PC-9 (cell line): ENCODE measurements at places on chromosomes 1 and 21.

- no peak for DNase-seq
These were observed 90.8 kb upstream of the CCDC190 start for GRCh38 chr1:162951553-162952315.

DNA sequence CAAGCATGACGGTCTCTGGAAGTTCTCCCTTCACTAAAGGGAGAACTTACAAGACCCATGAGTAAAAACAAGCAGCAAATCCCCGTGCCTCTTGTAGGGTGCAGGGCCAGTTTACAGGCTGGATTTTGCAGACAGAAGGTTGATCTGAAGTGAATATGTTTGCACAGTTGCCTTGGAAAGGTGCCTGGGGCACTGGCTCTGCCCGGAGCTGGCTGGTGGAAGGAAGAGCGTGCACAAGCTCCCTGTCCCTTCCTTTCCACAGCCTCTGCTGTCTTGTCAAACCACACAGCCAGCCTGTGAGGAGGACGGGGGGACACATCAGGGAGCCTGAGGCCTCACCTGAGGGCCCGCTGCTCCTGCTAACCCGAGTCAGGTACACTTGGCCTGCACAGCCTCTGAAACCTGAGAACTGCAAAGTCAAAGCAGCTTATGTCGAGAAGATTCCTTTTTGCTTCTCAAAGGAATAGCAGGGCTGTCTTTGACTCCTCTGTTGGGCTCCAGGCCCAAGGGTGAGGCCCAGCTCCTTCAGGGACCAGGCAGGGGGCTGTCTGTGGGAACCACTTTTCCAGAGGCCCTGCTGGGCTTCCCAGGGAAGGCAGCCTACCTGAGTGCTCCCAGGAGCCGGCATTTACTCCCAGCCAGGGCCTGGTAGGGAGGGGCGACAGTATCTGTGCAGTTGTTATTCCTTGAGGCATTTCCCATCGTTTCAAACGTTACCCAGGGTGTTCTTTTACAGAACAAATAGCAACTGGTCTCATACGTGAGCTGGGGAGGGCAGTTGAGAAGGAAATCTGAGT, 251.5 kb downstream of the SIPA1L2 start:
- no peak for DNase-seq

DNA sequence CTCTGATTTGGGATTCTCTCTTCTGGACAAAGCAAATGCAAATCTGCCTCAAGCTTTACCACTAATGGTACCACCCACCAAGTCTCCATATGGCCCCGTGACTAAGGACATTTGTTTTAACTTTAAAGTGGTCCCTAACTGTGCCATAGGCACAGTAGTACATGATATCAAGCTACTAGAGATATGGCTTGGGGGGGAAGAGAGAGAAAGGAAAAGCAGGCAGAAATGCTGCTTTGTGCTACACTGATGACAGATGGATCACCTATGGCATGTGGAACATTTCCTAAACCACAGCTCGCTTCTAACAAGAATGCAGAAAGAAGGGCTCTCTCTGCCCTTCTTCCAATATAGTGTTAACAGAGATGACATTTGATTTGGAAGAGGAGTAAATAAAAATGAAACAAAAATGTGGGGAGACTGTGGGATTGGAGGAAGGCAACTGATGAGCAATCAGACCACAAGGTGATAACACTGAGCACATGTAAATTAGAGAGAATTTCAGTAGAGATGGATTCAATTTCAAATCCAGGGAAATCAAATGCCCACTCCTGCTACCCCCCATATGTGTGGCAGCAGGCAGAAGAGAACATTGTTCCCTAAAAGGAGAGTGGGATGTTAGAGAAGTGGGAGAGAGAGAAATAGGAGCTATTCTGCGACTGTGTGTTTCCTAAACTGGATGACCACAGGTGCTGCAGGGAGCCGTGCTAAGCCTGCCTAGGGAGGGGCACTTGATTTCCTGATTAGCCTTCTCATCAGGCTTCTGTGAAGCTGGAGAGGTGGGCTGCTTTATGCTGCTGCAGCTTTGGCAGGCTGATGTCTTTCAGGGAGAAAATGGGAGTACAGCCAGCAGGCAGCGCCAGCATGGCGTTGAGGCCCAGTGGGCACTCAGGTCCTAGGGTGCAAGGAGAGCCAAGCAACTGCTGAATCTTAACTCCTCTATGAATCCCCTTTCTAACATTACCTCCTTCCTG, 75.3 kb downstream of the ZNF648 start:
- DNase-seq: no peak

DNA sequence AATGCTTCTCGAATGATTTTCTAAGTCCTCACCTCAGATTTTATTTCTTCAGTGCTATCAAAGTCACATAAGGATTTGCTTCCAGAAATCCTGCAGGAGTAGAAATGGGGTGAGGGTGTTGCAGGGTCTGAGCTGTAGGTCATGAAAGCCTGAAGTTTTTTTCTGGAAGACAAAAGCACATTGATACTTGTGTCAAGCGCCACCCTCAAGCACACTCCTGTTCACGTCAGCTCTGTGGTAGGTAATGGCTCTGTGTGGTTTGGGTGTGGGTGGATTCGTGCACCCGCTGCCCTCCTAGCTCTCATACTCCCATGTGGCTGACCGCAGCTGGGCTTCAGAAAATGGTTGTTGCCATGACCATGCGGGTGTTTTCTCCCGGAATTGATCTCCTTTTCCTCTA, 39.9 kb downstream of the AKNAD1 start:
- peak; percentile 19 for DNase-seq

DNA sequence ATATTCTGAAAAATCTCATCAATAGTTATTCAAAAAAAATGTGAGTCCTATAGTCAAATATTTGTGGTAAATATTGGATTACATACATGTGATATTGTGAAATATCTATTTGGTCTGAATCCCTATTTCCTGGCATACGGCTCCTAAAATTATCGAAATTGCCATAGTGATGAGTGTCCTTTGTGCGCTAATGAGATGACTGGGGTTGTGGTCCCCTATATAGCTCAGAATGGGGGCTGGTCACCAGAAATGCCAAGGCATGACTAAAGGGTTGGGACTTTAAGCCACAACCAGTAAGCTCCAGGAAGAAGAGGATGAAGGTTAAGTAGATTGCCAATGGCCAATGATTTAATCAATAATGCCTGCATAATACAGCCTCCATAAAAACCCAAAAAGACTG, 610.2 kb upstream of the CHRM3 start:
- DNase-seq: no peak

- no peak for DNase-seq
These were observed 137.5 kb upstream of the JUN start for GRCh38 chr1:58921342-58921741.

DNA sequence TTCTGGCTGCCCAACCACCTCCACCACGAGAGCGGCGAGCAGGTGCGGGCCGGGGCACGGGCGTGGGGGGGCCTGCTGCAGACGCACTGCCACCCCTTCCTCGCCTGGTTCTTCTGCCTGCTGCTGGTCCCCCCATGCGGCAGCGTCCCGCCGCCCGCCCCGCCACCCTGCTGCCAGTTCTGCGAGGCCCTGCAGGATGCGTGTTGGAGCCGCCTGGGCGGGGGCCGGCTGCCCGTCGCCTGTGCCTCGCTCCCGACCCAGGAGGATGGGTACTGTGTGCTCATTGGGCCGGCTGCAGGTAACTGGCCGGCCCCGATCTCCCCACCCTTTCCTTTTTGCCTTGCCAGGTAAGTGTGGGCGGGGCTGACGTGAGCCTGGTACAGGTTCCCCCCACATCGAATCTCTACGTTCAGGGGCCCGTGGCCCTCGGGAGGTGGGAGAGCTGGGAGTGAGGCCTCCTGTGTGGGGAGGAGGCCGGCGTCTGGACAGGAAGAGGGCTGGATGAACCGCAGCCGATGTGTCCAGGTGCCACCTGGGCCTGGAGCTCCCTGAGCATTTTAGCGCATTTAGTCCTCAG, 51.7 kb downstream of the COL18A1 start:
- DNase-seq: no peak

DNA sequence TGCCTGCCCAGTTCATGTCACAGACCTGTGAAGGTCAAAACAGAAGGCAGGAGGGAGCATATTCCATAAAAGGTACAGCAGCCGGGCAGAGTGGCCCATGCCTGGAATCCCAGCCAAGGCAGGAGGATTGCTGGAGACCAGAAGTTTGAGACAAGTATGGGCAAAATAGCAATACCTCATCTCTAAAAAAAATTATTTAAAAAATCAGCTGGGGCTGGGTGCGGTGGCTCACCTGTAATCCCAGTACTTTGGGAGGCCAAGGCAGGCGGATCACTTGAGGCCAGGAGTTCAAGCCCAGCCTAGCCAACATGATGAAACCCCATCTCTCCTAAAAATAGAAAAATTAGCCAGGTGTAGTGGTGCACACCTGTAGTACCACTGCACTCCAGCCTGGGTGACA, 64.5 kb downstream of the RUNX3 start:
- no peak for DNase-seq

- no peak for DNase-seq
These were observed 105.7 kb upstream of the PLPPR5 start for GRCh38 chr1:99110140-99111041.

- no peak for DNase-seq
These were observed 342.9 kb upstream of the PLXNA2 start for GRCh38 chr1:208587110-208587509.

GRCh38 chr1:218312509-218312908, 27.4 kb downstream of the RRP15 start:
- DNase-seq: no peak

DNA sequence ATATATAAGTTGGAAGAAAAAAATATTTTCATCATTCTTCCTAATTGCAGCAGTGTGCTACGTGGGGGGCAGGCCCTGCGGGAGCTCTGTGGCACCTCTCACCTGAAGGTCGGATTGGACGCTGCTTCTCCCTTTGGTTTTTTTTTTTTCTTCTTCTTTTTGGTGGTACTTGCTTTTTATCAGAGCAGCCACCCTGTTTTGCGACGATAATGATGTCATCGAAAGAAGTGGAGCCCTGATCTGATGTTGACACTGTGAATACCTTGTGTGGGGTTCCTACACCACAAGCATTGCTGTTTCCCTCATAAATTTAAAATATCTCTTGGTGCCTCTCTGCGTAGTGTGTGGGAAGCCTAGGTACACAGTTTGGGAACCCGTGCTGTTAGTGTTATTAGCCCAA, 5.5 kb downstream of the TRAPPC10 start:
- DNase-seq: no peak

- DNase-seq: no peak
These were observed 34.2 kb downstream of the JUN start for GRCh38 chr1:58749646-58750045.

DNA sequence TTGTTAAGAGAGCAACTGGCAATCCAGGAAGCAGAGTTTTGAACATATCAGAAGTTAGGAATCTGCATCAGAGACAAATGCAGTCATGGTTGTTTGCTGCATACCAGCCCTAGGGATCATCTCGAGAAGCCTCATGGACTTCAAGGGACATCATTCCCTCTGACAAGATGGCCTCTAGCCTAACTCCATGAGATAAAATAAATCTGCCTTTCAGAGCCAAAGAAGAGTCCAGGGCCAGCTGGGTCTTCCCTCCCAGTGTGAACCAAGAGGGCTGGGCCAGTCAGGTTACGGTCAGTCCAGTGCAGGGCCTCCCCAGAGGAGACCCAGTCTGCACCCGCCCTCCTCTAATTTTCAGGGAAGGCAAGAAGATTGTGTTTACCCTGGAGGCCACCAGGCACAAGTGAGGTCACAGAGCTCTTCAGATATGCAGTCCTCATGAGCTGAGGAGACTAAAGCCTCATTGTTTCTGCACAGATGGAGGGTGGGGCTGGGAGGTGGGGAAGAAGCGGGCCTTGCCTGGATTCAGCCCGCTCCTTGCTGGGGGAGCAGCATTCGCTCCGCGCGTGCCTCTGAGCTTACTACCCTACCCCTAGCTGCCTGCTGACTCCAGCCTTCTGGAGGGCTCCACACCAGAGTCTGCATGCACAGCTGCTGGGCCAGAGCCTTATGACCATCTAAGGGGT, 52.8 kb downstream of the CAPN2 start:
- no peak for DNase-seq

GRCh38 chr1:34865981-34866761, 6.6 kb upstream of the SMIM12 start:
- no peak for DNase-seq

DNA sequence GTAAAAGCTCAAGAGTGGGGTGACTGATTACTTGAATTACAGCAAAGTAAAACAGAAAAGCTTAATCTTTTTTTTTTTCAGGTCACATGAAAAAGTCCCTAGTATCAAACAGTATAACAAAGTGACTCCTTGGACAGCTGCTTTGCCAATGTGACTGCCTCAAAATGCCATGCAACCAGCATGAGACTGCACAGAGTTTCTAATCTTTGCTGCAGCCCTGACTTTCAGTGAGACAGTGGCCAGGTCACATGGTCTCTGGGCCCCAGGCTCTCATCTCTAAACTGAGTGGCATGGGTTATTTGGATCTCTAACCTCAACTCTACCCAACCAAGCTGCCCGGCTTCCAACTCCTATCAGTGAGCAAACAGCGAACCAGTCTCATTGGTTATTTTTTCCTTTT, 169.0 kb downstream of the VAV3 start:
- peak; percentile 17 for DNase-seq

DNA sequence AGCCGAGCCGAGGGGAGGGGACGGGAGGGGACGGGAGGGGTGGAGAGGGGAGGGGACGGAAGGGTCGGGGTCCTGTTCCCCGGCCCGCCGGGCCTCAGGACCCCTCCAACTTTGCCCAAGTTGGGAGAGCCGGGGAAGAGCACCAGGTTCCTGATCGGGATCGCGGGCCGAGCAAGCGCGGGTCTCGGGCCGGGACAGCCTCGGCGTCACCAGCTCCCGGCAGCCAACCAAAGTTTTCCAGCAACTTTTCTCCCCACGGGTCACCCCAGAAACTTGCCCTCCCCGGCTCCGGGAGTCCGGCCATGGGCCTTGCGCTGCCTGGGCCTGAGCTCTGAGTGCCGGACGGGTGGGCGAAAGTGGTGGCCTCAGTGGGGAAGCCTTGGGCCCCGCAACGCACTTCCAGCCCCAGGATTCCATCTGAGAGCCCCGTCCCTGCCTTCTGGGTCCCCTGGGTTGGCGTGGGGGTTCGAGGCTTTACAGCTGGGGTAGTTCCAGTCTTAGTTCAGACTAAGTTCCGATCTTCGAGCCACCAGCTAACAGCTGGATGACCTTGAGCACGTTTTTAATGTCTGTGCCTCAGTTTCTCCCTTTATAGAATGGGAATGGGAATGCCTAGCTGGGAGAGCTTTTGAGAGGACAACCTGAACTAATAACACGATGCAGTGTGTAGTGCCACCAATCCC, 458 bp downstream of the ZC3H12A start:
- DNase-seq: no peak

GRCh38 chr1:40783001-40783905, at the start of gene KCNQ4:
KCNQ4 (plus strand) TSS chr1:40783787; CDS start chr1:40784094, 307 bp downstream.
- peak; percentile 50 for DNase-seq

- DNase-seq: no peak
These were observed 49.9 kb upstream of the CAPZB start for GRCh38 chr1:19535214-19535613.
